ENCODE measurements at places on chromosomes 2 and 18.
A peak's percentile ranks its signal among the peaks of the same experiment; 100 is the strongest.

- peak; percentile 20 for DNase-seq
Observed at GRCh38 chr2:195498839-195499490, 158.1 kb upstream of the SLC39A10 start.

GRCh38 chr18:23640052-23640451, 22.7 kb downstream of the ANKRD29 start:
- no peak for DNase-seq

DNA sequence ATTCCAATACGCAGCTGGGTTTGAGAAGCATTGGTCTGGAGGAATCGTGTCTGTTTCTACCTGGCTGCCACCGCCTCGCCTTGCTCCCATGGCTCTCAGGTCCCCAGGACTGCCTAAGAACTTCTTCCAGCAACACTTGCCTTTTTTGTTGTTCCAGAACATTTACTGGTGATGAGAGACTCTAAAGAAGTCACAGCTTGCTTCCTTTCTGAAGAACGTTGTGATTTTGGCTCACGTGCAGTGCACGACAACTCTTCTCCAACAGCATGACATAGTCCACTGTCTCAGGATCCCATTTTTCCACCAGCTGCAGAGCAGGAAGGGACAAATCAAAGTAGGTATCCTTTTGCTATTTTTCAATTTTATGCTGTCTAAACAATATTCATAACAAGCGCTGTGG, 940.9 kb downstream of the SLC4A3 start:
- no peak for DNase-seq

- no peak for DNase-seq
Observed at GRCh38 chr2:136443661-136444060, 321.7 kb upstream of the THSD7B start.

- no peak for DNase-seq
Observed at GRCh38 chr2:239150125-239151011, 250.5 kb downstream of the HDAC4 start.

GRCh38 chr2:151900331-151900730, 72.1 kb upstream of the ARL5A start:
- DNase-seq = no peak

DNA sequence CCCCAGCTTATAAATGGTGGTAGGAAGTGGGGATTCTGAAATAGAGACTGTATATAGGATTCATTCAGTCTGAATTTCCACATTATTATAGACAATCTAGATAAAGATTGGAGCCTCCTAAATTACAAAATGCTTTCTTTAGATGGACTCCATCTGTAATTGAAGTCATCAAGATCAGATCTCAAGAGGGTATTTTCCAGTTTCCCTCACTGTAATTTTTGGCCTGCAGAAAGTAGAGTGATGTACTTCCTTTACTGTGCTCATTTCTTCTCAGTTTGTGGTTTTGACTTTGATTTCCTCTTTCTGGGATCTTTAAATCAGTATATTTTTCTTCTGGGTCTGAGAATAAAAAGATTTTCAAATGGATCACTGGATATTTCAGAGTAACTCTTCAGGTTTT, 7.2 kb downstream of the BABAM2 start:
- no peak for DNase-seq

DNA sequence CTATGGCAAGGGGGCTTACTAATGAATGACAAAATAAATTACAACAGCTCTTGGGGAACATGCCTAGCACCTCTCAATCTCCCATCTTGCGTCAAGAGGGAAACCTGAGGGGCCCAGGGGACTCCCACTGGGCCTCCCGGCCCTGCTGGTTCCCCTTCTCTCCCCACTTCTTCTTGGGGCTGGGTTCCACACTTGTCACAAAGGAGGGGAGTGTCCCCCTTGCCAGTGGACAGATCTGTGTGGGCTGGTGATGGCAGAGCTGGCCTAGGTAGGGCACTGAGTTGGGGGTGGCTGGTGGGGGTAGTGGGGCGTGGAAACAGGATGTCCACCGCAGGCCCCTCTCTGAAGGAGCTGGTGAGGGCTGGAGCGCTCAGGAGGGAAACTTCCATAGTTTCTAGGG, 184.0 kb upstream of the HAAO start:
- DNase-seq = no peak

GRCh38 chr2:20103530-20103929, 52.1 kb upstream of the LAPTM4A start:
- no peak for DNase-seq

GRCh38 chr2:235836491-235836911, 331.7 kb downstream of the GBX2 start:
- no peak for DNase-seq

GRCh38 chr2:168519534-168520308, 63.6 kb downstream of the CERS6 start:
- no peak for DNase-seq

GRCh38 chr2:231009236-231009919, 13.5 kb downstream of the SPATA3 start:
- no peak for DNase-seq

DNA sequence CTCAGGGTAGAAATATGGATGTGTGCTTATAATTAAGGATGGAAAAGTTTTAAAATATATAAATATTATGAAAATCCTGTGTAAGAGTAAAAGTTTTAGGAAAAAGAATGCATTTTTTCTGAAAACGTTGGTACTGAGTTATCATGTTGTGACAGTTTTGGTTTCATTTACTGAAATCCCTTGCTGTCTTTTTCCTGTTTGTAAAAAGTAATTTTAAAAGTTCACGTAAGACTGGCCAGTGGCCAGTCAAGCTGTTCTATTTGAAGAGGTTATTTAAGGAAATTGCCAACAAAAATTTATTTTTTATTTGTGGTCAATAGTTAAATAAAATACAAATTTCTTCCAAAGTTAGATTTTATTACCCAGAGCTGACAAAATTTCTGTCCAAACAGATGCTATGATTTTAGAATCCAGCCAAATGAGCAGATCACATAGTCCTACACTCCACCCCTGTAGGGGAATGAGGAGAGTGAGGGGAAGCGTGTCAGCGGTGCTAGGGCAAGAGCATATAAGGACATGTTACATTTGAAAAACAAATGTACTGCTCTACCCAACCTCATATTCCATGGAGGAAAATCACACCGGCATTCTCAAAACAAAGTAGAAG, 297.8 kb upstream of the TFPI start:
- no peak for DNase-seq

- DNase-seq = no peak
Observed at GRCh38 chr2:150532020-150532419, 44.6 kb upstream of the RND3 start.

DNA sequence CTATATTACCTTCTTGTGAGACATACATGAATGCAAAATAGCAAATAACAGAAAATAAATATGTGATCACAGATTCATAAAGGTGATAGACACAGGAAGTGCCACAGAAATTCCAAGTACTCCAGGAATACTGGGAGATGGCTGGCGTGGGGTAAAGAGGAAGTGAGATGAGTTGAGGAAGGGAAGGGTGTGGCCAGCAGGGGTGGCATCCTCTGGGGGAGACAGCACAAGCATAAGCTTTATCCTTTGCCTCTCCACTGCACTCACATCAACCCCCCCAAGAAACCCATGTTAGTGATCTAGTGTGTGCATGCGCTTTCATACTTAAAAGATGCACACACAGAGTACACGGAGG, 94.8 kb upstream of the B3GNT7 start:
- no peak for DNase-seq

DNA sequence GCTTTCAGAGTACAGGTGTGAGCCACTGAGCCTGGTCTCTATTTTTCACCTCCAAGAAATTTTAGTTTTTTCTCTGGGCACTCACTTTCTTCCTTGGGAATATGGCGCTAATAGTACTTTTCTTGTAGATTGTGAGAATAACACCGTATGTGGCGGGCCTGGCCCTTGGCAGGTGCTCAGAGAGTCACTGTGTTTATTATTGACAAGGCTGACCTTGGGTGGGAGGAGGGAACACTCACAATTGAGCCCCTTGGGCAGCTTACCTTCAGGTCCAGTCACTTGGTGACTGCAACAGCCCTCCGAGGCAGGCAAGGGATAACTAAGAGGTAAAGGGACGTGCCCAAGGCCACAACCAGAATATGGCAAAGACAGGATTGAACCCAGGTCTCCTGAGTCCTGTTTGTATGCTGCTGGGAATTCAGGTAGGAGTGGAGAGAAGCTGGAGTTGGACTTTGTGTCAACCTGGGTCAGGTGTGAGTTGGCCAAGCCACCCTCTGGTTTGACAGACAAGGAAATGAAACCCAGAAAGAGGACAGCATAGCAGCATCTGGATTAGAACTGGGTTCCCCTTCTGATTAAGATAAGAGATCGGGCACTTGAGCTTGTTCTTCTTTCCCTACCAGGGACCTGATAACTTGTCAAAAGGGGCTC, 2.8 kb upstream of the STK25 start:
- no peak for DNase-seq

GRCh38 chr2:61984682-61985081, 79.2 kb downstream of the COMMD1 start:
- DNase-seq = no peak

- no peak for DNase-seq
Observed at GRCh38 chr2:70574618-70575017, 21.0 kb upstream of the TGFA start.

DNA sequence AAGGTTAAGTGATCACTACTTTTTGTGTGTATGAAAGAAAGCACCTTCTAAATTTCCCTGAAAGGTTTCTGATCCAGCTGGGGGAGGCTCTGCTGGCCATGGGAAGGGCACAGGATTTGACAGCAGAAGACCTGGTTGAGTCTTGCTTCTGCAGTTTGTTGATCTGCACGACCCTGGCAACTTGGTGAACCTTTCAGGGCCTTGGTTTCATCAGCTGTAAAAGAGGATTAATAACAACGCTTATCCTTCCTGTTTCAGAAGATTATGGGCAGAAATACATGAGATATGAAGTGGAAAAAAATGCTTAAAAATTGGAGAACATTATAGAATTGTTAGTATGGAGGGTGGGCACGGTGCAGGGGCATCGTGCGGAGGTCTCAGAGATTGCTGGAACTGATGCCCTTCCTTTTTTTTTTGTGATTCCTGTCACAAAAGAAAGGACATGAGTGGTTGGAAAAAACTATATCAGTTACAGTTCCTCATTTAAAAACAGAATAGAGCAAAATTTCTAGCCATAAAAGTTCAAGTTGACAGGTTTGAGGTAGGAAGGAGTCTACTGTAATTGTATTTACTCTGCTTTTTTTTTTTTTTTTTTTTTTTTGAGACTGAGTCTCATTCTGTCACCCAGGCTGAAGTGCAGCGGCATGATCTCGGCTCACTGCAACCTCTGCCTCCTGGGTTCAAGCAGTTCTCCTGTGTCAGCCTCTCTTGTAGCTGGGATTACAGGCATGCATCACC, 47.4 kb downstream of the MFSD6 start:
- no peak for DNase-seq

DNA sequence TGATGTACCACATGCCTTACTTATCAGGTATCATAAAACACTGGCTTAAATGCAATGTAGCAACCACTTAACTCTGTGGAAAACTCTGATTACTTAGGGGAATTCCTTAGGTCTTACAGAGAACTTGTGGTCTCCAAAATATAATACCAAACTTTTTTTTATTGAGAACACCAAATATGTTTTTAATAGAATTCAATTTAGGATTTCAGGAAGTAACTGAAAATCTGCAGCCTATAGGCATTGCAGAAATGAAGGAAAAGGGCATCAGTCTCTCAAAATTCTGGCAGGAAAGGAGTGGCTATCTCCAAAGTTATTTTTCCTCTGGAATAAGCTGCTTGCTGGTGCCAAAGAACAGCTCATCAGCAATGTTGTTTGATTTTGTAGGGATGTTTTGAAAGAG, 105.3 kb upstream of the UGP2 start:
- DNase-seq = peak; percentile 49

- no peak for DNase-seq
Observed at GRCh38 chr2:237724811-237725478, 73.6 kb upstream of the RBM44 start.

DNA sequence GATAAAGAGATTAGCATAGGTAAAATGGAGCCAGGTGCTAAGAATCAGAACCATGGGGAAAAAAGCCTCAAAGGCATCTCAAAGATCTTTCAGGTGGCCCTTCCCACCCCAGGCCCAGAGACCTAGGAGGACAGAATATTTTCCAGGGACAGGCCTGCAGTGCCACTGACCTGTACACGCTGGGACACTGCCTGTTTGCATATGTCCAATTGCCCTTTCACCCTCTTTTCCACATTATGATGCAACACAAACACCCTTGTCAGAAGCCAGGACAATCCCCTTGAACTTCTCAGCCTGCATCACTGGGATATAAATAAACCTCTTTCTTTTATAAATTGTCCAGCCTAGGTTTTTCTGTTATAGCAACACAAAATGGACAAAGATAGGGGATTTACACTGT, 419.1 kb downstream of the TRIB2 start:
- DNase-seq = no peak

- no peak for DNase-seq
Observed at GRCh38 chr18:42574871-42575270, 540.6 kb downstream of the RIT2 start.

DNA sequence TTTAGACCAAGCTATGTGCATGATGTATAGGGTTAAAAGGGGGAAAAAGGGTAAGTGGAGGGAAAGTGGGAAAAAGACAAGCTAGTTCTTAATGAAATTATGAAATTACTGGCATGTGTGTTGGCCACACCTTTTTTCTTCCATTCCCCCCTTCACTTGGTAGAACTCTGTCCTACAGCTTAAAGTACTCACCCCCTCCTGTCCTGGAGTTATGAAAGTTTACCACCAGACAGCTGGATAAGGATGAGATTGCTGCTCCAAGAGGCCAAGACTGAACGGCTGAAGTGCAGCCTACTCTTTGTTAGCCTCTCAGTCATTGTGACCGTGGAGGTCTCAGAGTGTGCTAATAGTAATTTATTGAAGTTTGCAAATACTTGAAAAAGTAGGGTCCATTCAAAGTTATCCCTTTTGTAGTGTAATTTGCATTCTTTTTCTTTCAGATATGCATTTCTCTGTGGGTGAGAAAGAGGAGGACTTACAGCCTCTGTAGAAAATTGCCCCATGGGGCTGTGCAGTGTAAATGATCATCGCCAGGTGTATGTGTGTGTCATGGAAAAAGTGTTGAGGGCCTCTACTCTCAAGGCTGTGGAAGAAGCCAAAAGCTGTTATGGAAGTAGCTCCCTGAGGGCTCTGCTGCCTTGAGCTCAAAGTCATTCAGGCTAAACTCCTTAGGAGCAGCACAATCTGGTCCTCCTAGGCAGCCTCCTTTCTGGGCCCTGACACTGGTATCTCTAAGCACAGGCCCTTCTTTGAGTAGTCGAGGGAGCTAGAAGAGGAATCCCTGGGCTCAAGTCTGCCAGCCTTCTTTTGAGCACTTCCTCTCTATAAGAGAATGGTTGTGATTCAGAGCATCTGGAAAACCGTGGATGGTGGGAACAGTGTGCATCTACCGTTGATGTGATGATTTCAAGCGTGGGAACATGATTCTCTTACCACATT, 46.2 kb downstream of the LHCGR start:
- DNase-seq = no peak

DNA sequence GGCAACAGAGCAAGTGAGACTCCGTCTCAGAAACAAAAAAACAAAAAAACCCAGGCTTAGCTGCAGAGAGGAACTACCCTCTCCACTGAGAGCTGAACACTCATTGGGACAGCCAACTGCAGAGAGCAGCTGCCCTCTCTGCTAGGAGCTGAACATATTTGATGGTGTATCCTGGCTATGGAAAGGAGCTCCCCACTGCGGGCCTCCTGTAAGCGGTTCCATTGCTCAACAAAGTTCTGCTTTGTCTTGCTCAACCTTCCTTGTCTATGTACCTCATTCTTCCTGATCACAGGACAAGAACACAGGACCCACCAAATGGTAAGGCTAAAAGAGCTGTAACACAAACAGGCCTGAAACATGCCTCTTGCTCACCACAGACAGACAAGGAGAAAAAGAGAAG, 246.3 kb upstream of the LRRTM4 start:
- no peak for DNase-seq

GRCh38 chr2:24315669-24316068, 44.7 kb downstream of the ITSN2 start:
- DNase-seq = no peak

GRCh38 chr2:11742317-11742701, 4.1 kb upstream of the LPIN1 start:
- no peak for DNase-seq

Data from AG08396 (cell line).